ENCODE measurements at places on chromosomes 13 and 19. TPM values are rescaled to one million over a fixed set of nuclear protein-coding genes. Genes with fewer than 3 reads are reported as not detected.

DNA sequence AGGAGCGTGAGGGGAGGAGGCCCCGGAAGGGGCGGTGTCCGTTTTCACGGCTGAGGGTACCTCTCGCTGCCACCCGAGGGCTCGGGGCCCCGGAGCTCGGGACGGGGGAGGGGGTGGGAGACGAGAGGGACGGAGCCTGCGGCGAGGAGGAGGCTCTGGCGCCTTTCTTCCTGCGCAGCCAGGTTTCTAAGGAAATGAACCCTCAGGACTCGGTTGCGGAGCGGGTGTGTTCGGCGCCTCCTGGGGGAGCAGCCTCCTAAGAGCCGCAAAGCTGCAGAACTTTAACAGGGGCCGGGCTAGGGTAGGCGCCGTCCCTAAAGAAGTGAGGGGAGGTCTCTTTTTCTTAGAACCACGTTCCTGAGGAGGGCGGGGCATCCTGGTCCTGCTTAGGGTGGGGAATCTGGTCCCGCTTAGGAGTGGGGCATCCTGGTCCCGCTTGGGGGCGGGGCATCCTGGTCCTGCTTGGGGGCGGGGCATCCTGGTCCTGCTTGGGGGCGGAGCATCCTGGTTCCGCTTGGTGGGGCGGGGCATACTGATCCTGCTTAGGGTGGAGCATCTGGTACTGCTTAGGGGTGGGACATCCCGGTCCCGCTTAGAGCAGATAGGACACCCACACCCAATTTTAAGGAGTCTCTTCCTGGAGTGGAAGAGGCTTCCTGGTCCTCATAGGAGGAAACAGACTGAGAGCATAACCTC is 6.2 kb downstream of the SYT5 start:
- no peaks in the 10 kb centered on the region for H3K36me3 ChIP-seq
- H3K27ac ChIP-seq, result no peak overlapping the region
- peaks cover 15% of the 10 kb centered on the region for H3K4me1 ChIP-seq
- peak overlapping the region; percentile 76 for H3K4me3 ChIP-seq
- DNase-seq, result peak; percentile 87

DNA sequence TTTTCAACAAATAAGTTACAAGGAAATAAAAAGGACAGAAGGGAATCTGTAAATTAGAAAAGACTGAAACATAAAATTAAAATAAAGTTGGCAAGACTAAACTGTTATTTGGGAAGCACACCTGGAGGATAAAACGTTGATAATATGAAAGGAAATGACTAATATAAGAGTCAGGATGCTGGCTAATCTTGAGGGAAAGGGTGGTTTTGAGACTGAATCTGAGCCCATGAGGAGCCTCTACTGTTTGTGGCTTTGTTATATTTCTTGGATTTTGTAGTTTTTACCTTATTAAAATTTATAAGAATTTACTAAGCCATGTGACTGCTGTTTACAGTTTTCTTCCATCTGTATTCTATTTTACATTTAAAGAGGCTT is 718.0 kb upstream of the SPRY2 start:
- no peaks in the 10 kb centered on the region for H3K27me3 ChIP-seq
- H3K4me1 ChIP-seq, result no peaks in the 10 kb centered on the region
- no peak overlapping the region for H3K27ac ChIP-seq
- no peak for DNase-seq

DNA sequence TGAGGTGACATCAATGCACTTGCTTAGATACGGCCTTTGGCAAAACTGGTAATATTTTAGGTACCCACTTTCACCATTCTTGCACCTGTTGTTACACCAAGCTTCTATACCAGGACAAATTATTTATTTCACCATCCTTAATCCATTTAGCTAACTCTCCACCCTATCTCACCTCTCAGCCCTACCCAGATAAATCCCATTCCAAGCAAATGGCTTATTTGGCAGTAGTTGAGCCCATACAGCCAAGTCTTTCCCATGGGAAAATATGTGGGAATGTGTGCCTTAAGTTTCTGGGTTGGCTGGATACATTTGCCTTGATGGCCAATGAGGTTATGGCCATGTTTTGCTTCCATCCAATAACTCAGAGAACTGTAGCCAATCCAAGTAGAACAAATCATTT is 551.9 kb downstream of the GPC6 start:
- H3K27me3 ChIP-seq, result no peaks in the 10 kb centered on the region
- no peaks in the 10 kb centered on the region for H3K4me1 ChIP-seq
- H3K4me3 ChIP-seq, result no peak overlapping the region
- H3K27ac ChIP-seq, result no peak overlapping the region

DNA sequence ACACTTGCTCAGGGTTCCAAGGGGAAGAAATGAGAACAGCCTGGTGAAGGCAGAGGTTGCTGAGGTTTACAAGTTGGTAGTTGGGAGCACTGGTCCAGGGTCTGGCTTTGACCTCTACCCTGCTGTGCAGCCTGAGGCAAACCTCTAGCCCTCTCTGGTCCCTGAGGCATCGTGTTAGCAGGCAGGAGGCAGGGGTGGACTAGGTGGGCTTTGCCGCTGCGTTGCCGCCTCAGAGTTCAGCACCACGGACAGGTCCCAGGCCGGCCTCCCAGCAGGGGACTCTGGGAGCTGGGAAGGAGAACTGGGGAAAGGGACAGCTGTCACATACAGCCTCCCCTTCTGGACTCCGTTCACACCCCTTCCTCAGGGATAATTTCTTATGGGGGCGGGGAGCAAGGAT is 3.1 kb downstream of the NCAN start:
- H3K4me1 ChIP-seq, result peaks cover 5% of the 10 kb centered on the region
- DNase-seq, result peak; percentile 84
- no peaks in the 10 kb centered on the region for H3K36me3 ChIP-seq
- no peak overlapping the region for H3K4me3 ChIP-seq
- peaks cover 36% of the 10 kb centered on the region for H3K27me3 ChIP-seq

The EPS8L1 gene
- total RNA-seq, result 3.9 TPM

GRCh38 chr19:57708641-57709361 is at the start of gene ZNF154:
ZNF154 (minus strand) TSS chr19:57709204; CDS start chr19:57708971, 233 bp downstream.
- peak within 1 kb of the TSS; percentile 87 for H3K27ac ChIP-seq
- H3K4me3 ChIP-seq, result peak within 1 kb of the TSS; percentile 93
- DNase-seq, result peak; percentile 76
- H3K27me3 ChIP-seq, result peaks cover 2% of the 10 kb centered on the region
- peaks cover 14% of the 10 kb centered on the region for H3K4me1 ChIP-seq
- H3K36me3 ChIP-seq, result peaks cover 40% of the 10 kb centered on the region

The GNG7 gene
- total RNA-seq, result 0.07 TPM

The SERP2 gene
- not detected for total RNA-seq

The DOCK9 gene
- total RNA-seq, result 43.5 TPM

DNA sequence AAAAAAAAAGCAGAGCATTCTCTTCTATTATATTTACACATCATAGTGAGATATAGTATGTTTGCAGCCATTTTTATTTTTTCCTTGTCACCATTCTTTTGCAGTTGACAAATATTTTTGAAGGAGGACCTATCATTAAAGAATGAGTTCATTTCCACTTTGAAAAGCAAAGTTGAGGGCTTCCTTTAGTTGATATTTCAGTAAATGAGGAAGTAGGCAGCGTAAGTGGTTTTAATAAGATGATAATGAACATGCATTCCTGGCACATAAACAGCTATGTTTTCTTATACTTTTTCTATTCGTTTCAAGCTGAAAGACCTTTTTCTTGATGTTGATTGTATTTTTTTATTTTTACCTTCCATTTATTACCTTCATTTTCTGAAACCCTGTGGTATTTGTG is 66.2 kb downstream of the ZMYM2 start:
- no peaks in the 10 kb centered on the region for H3K27me3 ChIP-seq
- peaks cover 32% of the 10 kb centered on the region for H3K36me3 ChIP-seq
- peaks cover 9% of the 10 kb centered on the region for H3K4me1 ChIP-seq
- DNase-seq, result no peak

DNA sequence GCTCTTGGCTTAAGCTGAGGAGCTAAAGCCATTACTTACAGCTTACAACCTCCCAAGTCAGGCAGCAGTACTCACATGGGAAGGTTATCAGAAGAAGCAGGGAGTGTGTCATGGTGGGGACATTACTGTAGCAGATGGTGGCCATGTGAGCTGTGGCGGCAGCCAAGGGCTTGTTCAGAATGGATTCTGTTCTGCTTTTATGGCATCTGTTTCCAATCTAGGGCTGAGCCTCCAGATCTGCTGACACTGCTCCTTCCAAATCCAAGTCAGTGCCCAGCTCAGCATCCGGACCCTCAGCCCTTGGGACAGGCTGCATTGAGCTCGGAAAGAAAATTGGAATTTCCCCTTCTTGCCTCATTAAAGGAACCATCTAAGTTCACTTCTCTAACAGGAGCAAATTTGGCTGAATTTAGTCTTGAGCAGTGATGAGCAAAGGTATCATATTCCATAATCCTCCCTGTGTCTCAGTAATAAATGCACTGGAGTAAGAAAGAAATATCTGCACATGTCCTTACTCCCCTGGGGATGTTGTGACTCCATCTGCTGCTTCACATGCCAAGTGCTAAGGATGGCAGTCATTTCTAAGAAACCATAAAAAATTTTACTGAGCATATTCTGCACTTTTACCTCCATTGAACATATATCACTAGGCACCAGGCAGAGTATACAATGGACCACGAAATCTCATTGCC is 73.9 kb downstream of the KCTD12 start:
- H3K27ac ChIP-seq, result no peak overlapping the region
- no peaks in the 10 kb centered on the region for H3K36me3 ChIP-seq
- DNase-seq, result no peak
- H3K27me3 ChIP-seq, result peaks cover 8% of the 10 kb centered on the region

The RAB3A gene
- total RNA-seq, result 10.3 TPM

- peaks cover 4% of the 10 kb centered on the region for H3K36me3 ChIP-seq
- H3K27me3 ChIP-seq, result peaks cover 5% of the 10 kb centered on the region
- no peak for DNase-seq
- H3K4me3 ChIP-seq, result no peak overlapping the region
- peaks cover 5% of the 10 kb centered on the region for H3K4me1 ChIP-seq
- no peak overlapping the region for H3K27ac ChIP-seq
Measured at GRCh38 chr13:49435992-49436391, 7.9 kb downstream of the CAB39L start.

- no peaks in the 10 kb centered on the region for H3K4me1 ChIP-seq
- DNase-seq, result no peak
- no peaks in the 10 kb centered on the region for H3K27me3 ChIP-seq
- no peak overlapping the region for H3K27ac ChIP-seq
- no peak overlapping the region for H3K4me3 ChIP-seq
Measured at GRCh38 chr13:111873676-111874178, 193.2 kb upstream of the SOX1 start.

DNA sequence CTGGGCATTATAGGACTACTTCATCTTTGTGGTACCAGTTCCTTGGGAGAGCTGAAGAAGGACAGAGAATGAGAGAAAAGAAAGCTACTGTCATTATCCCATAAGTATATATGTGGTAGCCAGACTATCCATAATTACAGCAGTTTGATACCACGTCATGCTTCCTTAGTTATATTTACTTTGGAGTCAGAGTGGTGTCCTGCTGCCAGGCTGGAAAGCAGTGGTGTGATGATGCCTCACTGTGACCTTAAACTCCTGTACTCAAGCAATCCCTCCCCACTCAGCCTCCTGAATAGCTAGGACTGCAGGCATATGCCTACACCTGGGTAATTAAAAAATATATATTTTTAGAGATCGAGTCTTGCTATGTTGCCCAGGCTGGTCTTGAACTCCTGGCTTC is 57.8 kb downstream of the WTIP start:
- H3K4me1 ChIP-seq, result no peaks in the 10 kb centered on the region
- H3K27me3 ChIP-seq, result peaks cover 9% of the 10 kb centered on the region
- no peaks in the 10 kb centered on the region for H3K36me3 ChIP-seq
- DNase-seq, result no peak
- no peak overlapping the region for H3K4me3 ChIP-seq
- H3K27ac ChIP-seq, result no peak overlapping the region

Data from activated CD4-positive, alpha-beta T cell treated with anti-CD3 and anti-CD28 coated beads, Interleukin-2, amount 10 ng/mL, durations not matched to agents 24 days and 14 days (primary cell).